ENCODE measurements at places on chromosomes 2 and 18. TPM values are rescaled to one million over a fixed set of nuclear protein-coding genes. Genes with fewer than 3 reads are reported as not detected.

The HOXD13 gene
- total RNA-seq, result not detected

The AAMP gene
- 155 TPM for total RNA-seq

The GULP1 gene
- 43.8 TPM for total RNA-seq

The MYOM1 gene
- 37.6 TPM for total RNA-seq

The NTSR2 gene
- not detected for total RNA-seq

The NGEF gene
- 0.49 TPM for total RNA-seq

- no peak for ATAC-seq
These were observed 4.2 kb upstream of the PROC start for GRCh38 chr2:127413782-127414637.

DNA sequence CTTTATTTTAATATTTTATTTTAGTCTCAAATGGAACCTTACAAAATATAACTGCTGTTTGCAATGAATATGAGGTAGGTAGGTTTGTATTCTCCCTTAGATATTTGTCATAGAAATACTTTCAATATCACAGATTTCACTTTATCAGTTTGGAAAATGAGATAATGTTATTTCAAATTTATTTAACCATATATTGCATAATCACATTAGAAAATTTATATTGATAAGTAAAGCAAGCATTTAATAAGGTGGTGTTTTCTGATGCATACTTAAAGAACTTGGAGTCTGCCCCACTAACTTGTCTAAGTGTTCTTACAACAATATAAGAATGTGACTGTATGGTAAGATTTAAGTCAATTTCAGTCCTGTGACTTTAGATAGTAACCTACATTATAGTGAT is 85.1 kb downstream of the UBE2E3 start:
- no peak for ATAC-seq

- ATAC-seq, result no peak
These were observed 33.5 kb downstream of the NOSTRIN start for GRCh38 chr2:168835969-168836368.

DNA sequence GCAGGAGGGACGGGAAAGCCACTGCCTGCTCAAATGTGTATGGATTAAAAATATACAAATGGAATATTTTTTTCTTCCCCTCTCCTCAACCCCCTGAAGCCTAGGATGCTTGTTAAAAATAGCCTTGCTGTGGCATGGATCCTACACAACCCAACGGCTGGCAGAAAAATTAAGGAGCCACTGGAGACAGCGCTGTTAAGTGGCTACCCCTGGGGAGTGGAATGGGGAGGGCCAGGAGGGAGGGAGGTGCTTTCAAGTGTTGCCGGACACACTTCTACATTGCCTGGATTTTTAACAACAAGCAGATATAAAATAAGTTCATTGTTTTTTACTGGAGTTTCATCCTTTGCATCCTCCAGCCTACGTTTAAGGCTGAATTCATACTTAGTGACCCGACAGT is 66.6 kb downstream of the ZBTB7C start:
- peak; percentile 41 for ATAC-seq

GRCh38 chr18:11052800-11053199 is 96.6 kb downstream of the PIEZO2 start:
- ATAC-seq, result no peak

- no peak for ATAC-seq
These were observed 92.7 kb downstream of the FAM124B start for GRCh38 chr2:224309176-224309575.

GRCh38 chr18:7062236-7062635 is 55.4 kb downstream of the LAMA1 start:
- no peak for ATAC-seq
